ENCODE measurements at places on chromosomes 3 and 15.

DNA sequence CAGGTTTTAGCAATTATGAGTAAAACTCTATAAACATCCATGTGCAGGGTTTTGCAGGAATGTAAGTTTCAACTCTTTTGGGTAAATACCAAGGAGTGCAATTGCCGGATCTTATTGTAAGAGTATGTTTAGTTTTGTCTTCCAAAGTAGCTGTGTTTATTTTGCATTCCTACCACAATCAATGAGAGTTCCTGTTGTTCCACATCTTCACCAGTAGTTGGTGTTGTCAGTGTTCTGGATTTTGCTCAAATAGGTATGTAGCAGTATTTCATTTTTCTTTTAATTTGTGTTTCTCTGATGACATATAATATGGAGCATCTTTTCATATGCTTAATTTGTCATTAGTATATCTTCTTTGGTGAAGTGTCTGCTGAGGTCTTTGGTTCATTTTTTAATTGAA is 185.1 kb upstream of the GALNT15 start:
- no peak for DNase-seq

- no peak for DNase-seq
Observed at GRCh38 chr15:80601256-80601655, 93.9 kb upstream of the ABHD17C start.

GRCh38 chr15:58340176-58340575 is 91.6 kb upstream of the LIPC start:
- DNase-seq, result no peak

- no peak for DNase-seq
Observed at GRCh38 chr3:9617056-9617455, 32.2 kb upstream of the MTMR14 start.

DNA sequence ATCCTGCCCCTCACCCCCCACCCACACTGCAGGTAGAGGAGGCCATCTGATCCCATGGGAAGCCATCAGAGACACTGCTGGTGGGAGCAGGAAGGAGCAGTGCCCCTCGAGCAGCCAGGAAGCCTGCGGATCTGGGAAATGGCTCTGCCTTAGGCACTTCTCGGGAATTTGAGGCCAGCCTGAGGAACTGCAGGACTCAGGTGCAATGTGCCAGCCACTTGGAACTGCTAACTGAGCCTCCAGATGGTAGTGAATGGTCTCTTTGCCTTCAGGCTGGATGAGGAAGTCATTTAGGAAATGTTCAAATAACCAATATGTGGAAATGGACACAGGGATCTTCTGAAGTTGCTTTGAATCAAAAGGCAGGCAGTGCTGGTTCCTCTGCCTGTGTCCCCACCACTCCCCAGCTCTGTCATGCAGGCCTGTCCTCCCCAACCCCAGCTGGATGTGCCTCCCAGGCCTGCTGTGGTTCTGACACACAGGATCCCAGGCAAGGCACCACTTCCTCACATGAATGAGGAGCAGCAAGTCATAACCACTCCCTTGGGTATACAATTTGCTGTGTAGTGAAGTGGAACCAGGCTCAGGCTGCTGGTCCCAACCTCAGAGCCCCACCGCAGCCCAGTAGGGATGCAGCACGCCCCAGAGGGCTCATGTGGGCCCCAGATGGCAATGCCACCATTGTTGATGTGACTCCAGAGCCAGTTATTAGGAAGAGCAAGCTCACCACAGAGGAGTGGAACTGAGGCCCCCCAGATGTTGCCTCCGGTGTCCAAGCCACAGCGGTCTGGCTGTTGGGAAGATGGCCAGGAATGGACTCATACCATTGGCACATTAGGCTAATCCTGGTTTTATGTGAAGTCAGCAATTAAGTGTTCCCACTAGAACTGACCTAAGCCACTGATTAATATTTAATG is 46.5 kb upstream of the LIMD1 start:
- DNase-seq, result no peak

- no peak for DNase-seq
Observed at GRCh38 chr3:6062261-6063187, 798.4 kb upstream of the GRM7 start.

GRCh38 chr3:99504258-99504657 is 134.1 kb upstream of the COL8A1 start:
- no peak for DNase-seq

GRCh38 chr3:140552403-140552802 is 125.5 kb upstream of the TRIM42 start:
- no peak for DNase-seq

DNA sequence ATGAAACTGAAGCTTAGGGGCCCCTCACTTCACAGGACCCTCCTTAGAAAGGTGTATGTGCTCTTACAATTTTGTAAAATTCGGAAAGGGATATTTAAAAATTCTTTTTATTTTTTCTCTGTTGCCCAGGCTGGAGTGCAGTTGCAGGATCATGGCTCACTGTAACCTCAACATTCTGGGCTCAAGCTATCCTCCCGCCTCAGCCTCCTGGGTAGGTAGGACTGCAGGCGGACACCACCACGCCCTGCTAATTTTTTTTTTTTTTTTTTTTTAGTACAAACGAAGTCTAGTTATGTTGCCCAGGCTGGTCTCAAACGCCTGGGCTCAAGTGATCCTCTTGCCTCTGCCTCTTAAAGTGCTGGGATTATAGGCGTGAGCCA is 45.1 kb upstream of the SPATA12 start:
- DNase-seq, result no peak
